ENCODE measurements at places on chromosomes 5 and 9.

DNA sequence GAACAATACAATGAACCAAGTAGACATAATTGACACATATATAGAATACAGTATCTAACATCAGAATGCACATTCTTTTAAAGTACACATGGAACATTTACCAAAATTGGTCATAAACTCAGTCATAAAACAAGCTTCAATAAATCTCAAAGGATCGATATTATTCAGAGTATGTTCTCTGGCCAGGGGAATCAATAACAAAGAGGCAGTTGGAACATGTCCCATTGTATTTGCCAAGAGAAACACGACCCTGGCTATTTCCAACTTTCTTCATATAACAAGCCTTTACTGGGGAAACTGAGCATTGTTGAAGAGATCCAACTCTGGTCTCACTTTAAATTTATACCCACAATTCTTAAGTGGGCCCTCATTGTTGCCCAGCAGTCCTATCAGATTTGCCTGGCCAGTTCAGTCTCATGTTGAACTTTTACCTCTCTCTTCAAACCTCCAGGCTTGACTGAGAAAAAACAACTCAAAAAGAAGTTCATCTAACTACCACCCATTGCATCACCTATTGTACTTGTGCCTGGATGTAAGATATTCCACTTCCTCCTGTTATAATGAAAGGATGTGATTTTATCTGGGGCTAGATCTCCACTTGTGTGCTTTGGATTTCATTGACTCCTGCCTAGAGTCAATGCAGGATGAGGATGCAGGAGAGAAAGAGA, 162.5 kb downstream of the HSPA4 start:
- DNase-seq: no peak

DNA sequence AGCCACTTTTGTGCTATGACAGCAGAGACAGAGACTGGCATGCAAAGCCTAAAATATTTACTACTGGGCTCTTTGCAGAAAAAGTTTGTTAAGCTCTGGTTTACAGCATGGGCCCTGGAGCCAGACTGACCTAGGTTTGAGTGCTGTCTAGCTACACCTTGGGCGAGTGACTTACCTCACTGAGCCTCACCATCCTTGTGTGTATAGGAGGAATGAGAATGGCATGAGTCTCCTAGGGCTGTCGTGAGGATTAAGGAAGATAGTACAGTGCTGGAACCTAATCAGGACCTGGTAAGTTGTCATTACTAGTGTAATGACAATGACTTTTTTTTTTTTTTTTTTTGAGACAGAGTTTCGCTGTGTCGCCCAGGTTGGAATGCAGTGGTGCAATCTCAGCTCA, 65.2 kb downstream of the MSX2 start:
- DNase-seq: no peak

DNA sequence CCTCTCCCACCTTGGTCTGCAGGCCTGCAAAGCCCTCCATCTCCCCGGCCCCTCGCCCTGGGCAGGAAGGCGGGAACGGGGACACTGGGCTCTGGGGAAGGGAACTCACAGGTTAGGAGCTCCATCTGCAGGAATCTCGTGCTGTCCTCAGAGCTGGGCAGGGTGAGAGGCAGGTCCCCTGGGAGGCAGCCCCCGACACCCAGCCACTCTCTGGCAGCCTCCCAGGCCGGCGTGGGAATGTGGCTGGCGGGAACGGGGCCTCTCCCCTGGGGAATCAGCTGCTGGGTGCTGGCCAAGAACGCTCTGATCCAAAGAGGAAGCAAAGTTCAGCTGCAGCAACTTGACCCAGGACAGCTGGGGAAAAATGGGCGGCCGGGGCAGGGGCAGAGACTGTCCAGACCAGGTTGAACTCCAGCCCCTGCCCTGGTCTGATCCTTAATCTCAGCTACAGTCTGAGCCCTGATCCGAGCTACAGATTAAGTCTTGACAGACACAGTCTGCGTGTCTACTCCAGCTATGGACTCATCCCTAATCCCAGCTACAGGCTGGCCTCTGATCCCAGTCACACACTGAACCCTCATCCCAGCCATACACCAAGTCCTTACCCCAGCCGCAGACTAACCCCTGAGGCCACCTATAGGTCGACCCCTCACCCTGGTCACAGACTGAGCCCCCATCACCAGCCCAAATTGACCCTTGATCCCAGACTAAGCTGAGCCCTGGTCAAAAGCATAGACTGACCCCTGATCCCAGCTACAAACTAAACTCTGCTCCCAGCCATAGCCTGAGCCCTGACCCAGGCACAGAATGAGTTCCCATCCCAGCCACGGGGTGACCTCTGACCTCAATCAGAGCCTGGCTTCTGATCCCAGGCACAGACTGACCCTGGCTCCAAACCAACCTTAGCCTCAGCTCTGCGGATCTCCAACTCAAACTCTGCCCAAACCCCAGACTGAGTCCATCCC, 37.3 kb upstream of the EGFL7 start:
- peak; percentile 41 for DNase-seq

- DNase-seq: no peak
These were observed 83.9 kb downstream of the NR2F1-AS1 start for GRCh38 chr5:93497096-93497495.

DNA sequence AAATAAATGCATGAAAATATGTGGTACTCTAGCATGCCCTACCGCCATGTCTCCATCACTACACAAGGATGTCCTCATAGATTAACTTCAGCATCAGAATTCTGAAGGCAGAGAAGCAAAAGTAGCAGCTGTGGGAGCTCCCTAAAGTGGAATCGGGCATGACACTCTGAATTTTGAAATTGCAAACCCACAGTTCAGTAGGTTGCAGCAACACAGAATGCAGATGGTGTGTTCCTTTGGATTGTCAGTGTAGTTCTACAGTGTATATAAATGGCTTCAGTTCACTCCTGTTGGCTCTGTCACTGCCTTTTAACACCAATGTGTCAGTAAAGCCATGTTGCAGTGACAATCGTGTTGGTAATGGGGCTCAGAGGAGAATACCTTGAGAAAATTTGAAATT, 973.6 kb upstream of the WWC1 start:
- no peak for DNase-seq

DNA sequence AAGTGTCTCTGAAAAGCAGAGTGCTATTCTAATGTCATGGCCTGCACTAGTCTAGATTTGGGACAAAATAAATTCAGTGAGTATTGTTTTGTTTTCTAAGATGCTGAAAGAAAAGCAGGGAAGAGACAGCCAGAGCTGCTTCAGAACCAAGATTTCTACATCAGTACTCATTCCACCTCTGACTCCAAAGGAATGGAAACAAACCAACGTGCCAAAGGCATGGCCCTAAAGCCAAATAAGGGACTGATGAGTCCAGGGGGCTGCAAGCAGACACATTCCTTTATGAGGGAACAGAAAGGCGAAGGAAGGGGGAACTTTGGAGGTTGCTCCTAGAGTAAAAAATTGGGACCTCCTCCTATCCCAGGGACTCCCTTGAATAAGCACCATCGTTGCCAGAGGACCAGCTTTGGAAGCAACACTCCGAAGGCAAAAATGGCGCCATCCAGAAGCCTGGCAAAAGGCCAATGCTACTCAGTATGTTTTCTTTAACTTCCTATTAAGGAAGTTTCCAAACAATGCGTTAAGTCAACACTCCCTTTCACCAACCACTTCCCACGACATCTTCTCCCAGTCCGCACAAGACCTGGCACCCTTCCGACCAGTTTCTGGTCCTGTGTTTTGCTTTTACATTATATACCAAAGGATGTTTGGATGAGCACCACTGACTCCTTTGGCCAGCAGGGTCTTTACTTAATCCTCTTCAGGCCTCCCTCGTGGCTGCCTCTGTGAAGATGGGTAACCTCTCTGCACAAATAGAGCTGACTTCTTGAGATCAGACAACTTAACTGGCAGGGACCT, 31.6 kb downstream of the ADAM19 start:
- DNase-seq: peak; percentile 53

- no peak for DNase-seq
These were observed 97.2 kb downstream of the FAM170A start for GRCh38 chr5:119726544-119726943.

- no peak for DNase-seq
These were observed 115.3 kb downstream of the TLE4 start for GRCh38 chr9:79687131-79687447.

- no peak for DNase-seq
These were observed 3.2 kb upstream of the C5orf63 start for GRCh38 chr5:127076315-127077129.

DNA sequence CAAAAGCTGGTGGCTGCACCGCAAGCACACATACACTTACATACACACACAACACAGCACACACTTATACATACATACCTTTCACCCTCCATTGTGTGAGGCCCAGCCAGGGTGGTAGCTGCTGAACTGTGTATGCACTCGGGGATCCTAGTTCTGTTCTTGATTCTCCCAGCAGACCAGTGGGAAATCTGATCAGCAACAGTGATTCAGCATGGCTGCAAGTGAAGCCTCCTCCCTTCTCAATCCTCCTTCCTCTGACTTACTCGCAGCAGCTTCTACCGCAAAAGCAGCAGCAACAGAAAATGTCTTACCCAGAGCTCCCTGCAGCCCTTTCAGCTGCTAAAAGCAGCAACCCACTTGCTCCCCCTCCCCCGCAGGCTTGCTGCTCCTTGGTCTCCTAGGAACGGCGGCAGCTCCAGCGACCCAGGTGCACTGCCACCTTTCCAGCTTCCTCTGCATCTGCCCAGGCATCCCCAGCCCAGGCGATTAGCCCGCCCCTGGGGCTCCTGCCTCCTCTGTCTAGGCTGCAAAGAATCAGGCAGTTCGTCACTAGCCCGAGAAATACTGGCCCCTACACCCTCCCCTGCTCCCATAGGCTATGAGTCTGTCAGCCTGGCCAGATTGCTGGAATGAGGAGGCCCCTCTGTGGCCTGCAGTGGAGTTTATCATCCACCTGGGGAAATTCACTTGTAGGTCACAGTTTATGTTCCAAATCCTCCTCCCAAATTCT, at the start of gene KLHL3:
KLHL3 (minus strand) TSS at position 535 of the 730 bp plus-strand sequence; CDS start at position 92, 443 bp downstream.
- DNase-seq: peak; percentile 45

GRCh38 chr5:67303356-67303755, 106.8 kb upstream of the CD180 start:
- no peak for DNase-seq

DNA sequence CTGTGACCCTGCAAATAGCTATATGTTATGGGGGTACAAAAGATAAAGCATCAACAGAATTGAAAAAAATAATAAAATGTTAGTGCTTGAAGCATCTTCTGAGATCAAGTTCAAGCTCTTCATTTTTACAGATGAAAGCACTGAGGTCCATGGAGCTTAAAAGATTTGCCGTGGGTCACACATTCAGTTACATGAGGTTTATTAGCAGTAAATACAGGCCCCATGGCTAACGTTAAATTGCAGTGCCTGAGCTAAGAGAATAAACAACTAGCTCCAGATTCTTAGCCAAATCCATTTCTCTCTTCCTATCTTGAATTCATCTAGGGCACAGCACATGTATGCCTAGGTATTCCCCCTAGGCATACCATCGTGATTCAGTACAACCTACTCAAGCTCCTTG, 2052.7 kb upstream of the C9orf72 start:
- no peak for DNase-seq

GRCh38 chr5:180193749-180194375, 15.1 kb downstream of the RASGEF1C start:
- no peak for DNase-seq

DNA sequence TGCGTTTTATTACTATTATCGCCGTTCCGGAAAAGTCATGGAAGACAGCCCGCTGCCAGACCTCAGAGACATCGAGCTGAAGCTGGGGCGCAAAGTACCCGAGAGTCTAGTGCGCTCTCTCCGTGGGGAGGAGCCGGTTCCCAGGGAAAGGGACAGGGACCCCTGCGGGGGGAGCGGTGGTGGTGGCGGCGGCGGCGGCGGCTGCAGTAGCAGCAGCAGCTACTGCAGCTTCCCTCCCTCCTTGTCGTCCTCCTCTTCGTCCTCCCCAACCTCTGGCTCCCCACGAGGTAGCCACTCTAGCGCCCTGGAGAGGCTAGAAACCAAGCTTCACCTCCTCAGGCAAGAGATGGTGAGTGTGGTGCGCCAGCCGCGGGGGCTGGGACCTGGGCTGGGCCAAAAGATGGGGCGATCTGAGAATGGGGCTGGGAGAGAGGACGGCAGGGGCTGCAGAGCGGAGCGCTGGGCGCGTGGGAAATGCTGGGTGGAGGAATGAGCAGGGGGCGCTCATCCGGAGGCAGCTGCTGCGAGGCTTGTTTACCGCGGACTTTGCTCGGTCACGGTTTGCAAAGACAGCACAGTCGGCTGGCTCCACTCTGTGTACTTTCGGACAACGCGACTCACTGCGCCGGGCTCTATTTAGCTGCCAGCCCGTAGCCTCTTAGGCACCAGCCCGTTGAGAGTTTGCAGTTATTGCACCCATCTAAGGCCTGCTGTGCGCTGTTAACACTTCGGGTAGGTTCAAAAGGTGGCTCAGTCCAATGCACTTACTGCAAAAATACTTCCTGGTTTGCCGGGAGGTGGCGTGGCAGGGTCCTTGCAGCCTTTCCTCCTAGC, 1.1 kb downstream of the LURAP1L start:
- peak; percentile 1 for DNase-seq

DNA sequence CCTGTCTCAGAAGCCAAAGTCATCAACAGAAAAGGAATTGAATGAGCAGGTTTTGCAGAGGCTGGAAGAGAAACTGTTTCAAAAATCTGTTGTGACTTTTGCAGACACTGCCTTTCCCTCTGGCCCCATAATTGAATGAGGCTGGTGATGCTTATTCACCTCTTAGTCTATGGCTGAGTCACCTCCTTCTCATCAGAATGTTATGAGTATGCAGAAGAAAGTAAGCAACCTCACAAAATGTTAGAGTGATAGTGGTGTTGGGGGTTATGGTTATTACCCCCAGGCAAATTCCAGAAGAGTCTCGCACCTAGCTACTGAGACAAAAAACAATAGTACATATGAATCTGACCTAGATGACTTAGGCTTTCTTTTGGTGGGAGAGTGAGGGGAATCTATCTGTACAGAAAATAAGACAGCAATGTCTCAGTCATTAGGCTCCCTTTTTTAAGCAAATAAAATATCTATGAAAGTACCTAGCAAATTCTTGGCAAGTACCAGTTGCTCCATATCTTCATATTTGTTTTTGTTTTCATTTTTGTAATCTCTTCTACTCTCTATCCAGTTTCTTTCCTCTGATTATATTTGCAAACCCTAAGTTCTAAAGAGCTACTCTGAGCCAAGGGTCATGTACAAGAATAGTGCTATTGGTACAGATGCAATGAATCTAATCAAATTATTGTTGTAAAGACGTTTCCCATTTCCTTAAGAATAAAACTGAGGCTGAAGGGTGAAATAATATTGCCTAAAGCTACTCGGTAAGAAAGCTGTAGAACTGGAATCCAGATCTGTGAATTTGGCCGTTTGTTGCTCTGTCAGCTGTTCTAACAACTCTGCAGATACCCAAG, 498.1 kb upstream of the TNC start:
- DNase-seq: no peak

DNA sequence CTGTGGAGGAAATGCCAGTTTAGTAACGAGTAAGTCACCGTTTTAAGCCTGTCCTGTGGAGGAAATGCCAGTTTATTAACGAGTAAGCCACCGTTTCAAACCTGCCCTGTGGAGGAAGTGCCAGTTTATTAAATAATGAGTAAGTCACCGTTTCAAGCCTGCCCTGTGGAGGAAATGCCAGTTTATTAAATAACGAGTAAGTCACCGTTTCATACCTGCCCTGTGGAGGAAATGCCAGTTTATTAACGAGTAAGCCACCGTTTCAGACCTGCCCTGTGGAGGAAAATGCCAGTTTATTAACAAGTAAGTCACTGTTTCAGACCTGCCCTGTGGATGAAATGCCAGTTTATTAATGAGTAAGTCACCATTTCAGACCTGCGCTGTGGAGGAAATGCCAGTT, 18.9 kb upstream of the PDCD6 start:
- DNase-seq: no peak

- no peak for DNase-seq
These were observed 174.7 kb downstream of the NR3C1 start for GRCh38 chr5:143228597-143229293.

All from inflammatory macrophage (primary cell).